ENCODE measurements at places on chromosomes 12 and 14.

DNA sequence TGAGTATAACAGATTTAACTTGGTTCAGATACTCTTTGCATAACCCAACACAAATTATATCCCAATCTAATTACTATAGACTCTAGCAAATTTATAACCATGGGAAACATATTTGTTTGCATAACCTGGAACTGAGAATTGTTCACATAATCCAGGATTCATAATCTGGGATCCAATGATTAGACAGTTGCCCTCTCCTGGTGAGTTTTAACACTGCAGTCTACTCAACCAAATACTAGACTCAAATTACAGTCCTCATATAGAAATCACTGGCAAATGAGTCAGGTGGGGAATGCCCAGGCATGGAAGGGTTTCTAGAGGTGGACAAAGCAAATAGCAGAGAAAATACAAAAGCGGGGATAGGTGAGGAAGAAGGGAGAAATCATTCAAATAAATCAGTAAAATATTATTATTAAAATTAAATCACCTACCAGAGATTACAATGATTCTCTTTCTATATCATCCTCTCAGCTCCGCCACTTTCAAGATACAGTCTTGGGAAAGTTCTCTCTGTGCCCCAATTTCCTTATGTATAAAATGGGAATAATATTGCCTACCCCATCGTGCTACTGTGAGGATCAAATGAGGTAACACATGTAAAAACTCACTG lies 9.4 kb downstream of the GCH1 start:
- no peak for DNase-seq

DNA sequence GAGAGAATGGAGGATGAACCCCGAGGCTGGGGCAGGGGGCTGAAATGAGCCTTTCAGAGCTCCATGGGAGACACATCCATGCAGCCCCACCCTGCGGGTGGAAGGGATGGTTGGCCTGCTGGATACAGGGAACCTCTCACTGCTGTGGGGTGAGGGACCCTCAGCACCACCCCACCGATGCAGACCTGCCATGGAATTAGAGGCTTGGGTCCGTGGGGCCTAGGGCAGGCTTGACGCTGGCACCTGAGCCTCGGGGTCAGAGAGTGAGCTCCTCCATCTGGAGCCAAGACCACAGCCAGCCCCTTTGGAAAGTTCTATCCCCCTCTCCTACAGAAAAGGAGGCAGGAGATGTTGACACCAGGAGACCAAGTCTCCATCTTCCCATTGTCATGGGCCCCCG lies 7.4 kb upstream of the KRT74 start:
- no peak for DNase-seq

DNA sequence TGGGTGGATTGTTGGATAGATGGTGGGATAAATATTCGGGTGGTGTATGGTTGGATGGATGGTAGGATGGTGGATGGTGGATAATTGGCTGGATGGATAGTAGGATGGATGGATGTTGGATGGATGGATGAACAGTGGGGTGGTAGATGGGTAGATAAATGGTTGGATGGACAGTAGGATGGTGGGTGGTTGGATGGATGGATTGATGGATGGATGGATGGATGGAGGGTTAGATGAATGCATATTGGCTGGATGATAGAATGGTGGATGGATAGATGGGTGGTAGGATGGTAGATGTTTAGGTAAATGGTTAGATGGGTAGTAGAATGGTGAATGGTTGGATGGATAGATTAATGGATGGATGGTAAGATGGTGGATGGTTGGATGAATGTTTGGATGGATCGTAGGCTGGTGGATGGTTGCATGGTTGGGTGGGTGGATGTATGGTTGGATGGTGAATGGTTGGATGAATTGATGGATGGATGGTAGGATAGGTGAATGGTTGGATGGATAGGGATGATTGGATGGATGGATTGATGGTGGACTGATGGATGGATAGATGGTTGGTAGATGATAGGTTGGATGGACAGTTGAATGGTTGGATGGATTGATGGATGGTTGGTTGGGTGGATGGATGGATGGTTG lies 23.6 kb downstream of the ZBTB42 start:
- DNase-seq = no peak

- DNase-seq = no peak
Measured at GRCh38 chr12:52539083-52539820, 13.7 kb downstream of the KRT71 start.

DNA sequence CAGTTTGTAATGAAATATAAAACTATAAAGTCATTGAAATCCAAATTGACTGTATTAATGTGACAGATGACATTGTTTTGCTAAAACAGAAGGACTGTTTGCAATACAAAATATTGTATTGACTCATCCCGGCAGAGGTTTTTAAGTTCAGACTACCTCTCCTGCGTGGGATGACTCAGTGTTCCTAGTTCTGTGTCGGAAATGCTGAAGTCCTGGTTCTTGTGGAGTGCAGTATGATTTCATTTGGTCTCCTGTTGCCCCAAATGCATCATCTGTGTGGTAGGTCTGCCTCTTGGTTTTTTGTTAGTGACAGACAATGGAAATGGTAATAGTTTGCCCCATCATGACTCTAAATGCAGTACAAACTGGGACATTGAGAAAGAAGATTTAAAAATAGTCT lies 27.8 kb downstream of the PELI2 start:
- DNase-seq = no peak

- no peak for DNase-seq
Measured at GRCh38 chr12:125674554-125675338, 609.5 kb downstream of the AACS start.

GRCh38 chr12:45415393-45415817 lies 199.5 kb downstream of the ANO6 start:
- DNase-seq = no peak

DNA sequence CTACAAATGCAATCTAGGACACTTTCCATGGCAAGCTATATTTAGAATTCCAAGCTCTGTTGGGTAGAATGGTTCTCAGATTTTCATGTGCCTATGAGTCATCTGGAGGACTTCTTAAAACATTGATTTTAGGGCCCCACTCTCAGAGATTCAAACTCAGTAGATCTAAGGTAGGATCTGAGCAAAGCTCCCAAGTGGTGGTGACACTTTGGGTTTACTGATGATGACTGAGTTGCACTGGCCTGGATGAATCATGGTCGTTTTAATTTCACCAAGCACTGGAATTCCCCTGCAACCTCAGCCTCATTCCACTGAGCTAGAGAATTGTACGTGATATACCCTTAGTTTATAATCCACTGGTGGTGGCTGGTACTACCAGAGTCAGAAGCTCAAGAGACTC lies 86.5 kb downstream of the PPM1H start:
- no peak for DNase-seq

DNA sequence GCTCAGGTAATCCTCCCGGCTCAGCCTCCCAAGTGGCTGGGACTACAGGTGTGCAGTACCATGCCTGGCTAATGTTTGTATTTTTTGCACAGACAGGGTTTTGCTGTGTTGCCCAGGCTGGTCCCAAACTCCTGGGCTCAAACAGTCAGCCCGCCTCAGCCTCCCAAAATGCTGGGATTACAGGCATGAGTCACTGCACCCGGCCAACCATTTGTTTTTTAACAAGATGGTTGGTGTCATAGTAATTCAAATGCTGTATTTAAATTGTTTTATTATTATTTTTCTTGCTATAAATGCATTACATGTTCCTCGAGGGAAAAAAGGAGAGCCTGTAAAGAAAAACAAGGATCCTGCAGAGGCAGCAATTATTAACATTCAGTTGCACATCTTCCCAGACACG lies 83.9 kb downstream of the EP400 start:
- no peak for DNase-seq

- DNase-seq = no peak
Measured at GRCh38 chr12:14317362-14318146, 47.9 kb upstream of the ATF7IP start.

DNA sequence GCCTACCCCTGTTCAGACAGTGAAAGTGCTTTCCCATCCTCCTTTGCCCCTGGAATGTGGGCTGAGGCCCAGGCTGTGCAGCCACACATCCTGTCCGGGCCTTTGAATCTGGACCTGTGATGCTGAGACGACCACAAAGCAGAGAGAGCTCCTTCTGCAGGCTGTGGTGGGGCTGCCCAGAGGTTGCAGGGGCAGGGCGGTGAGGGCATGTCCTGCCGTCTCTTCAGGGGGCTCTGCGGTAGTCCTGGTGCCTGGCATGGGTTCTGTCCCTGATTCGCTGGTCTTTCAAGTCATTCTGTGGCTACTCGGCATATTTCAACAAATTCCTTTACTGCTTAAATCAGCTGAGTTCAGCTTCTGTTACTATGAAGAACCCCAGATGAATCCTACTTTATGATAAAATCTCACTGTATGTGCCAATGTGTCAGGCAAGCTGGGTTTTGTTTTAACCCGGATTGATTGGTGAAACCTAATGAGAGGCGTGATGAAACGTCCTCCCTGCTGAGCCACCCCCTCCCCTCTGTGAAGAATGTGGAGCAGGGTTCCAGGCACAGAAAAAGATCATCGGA lies 63.4 kb upstream of the DICER1 start:
- no peak for DNase-seq

DNA sequence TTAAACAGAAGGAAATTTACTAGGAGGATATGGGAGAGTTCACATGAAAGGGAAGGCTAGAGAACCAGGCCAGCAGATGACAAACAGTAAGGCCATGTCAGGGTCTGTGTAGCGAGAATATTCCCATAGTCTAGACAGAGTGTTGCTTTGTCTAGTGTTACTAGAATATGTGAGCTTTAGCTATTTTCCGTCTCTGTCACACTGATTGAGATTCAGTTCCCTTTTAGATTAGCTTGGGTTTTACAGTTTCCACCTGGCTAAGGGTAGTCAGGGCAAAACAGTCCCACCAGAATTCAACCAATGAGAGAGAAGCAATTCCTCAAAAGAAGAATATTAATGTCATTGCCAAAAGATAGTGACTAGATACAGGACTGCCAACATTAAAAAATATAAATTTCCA lies 82.8 kb upstream of the MDM1 start:
- no peak for DNase-seq

DNA sequence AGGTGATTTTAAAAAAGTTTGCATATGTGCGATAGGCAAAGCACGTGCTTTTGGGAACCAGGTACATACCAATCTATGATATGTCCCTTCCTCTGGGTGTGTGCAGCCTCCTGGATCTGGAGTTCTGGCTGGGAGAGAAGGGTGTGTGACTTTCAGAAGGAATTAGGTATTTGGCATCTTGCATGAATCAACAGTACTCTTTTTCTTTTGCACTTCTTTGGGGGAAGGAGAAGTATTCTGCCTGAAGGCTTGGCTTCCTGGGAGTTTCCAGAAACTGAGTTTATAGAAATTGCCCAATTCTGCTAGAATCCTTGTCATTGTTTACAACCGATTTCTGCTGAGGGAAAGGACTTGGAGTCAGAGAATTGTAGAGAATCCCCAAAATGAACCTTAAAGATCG lies 2.9 kb upstream of the CLMN start:
- no peak for DNase-seq

- DNase-seq = no peak
Measured at GRCh38 chr14:66066981-66067776, 419.0 kb upstream of the CCDC196 start.

DNA sequence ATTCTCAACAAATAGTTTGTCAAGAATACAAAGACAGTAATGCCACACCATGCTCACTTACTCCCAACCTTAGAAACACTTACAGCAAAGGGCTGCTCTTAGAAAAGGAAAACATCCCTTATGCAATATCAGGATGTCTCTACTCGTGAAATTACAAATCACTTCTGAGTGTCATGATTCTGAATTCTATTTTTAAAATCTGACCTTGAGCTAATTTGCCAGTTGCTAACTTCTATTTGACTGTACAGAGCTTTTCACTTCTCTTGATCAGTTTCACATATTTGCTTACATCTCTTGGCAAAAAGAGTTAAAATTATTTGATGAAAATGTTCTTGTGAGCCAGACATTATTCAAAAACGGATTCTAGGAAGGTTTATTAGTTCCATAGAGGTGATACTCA lies 136.7 kb upstream of the SLC35F4 start:
- DNase-seq = no peak

GRCh38 chr14:58535044-58535443 lies 102.7 kb upstream of the DACT1 start:
- DNase-seq = no peak

- no peak for DNase-seq
Measured at GRCh38 chr12:102993537-102993936, 36.1 kb downstream of the ASCL1 start.

- no peak for DNase-seq
Measured at GRCh38 chr12:63294327-63294632, 143.3 kb upstream of the AVPR1A start.

DNA sequence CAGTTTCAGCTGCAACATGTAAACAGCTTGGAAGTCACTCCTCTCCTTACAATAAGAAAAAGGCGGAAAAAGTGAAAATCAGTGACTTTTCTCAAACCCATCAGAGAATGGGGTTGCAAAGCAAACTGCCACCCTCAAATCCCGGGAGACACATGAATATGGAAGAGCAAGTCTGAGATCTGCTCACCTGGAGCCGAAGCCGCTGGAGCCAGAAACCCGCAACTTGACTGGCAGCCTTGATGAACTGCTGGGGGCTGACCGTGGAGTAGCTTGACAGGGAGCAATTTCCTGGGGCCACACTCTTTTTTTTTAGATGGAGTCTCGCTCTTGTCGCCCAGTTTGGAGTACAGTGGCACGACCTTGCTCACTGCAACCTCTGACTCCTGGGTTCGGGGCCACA lies 208.2 kb downstream of the KIF26A start:
- DNase-seq = no peak

- DNase-seq = no peak
Measured at GRCh38 chr14:101958418-101959180, 5.8 kb upstream of the DYNC1H1 start.

DNA sequence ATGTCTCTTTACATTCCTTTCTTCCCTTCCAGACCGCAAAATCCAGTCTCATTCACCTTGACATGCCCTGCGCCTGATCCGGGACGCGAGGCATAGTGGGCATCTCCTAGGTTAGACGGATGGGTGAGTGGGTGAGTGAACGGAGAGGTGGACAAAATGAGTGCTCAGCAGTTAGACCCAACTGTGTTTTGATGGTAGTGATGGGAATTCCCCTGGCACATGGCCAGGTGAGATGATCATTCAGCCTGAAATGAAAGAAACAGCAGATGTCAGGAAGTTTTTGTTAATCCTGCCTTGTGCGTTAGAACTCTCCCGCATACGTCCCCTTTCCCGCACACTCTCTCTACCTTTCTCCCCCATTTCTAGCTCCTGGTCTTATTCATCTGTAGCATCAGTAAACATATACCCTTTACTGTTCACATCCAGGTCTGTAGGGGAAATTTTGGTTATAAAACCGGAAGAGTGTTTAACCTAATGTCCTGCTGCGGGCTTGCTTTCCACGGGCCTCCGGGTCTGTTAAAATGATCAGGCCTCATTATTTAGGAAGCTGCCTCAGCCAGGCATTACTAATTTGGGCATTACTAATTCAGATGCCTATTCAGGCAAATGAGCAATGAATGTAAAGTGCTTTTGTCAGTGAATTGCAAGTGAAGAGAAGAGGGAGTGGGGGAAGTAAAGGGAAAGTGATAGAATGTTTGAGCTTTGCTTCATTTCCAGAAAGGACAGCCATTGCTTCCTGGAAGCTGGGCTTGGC lies 172.8 kb downstream of the ETV6 start:
- DNase-seq = peak; percentile 42

- no peak for DNase-seq
Measured at GRCh38 chr12:18752280-18752920, 14.5 kb downstream of the CAPZA3 start.
